Activated CD4-positive, alpha-beta memory T cell treated with anti-CD3 and anti-CD28 coated beads, Interleukin-2, amount 10 ng/mL, durations not matched to agents 7 days and 5 days (primary cell): ENCODE measurements at places on chromosomes 4 and X. TPM values are rescaled to one million over a fixed set of nuclear protein-coding genes. Genes with fewer than 3 reads are reported as not detected.

DNA sequence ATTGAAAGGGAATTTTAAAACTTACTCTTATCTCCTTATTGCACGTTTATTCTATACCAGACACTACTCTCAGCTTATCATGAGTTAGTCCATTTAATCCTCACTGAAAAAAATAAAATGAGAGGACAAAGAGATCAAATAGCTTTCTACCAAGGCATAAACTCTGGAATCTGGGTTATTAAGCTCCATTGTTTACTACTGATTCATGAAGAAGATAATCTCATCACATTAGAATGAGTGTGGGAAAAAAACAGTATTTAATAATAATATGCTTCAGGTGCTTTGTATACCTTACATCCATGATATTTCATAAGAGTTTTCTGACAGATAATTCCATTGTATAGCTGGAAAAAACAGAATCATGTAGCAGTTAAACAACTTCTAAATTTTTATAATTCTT lies 1092.6 kb downstream of the TECRL start:
- DNase-seq, result no peak
- H3K27ac ChIP-seq, result no peak overlapping the region
- H3K4me3 ChIP-seq, result no peak overlapping the region
- H3K36me3 ChIP-seq, result no peaks in the 10 kb centered on the region
- no peaks in the 10 kb centered on the region for H3K27me3 ChIP-seq
- H3K4me1 ChIP-seq, result no peaks in the 10 kb centered on the region

DNA sequence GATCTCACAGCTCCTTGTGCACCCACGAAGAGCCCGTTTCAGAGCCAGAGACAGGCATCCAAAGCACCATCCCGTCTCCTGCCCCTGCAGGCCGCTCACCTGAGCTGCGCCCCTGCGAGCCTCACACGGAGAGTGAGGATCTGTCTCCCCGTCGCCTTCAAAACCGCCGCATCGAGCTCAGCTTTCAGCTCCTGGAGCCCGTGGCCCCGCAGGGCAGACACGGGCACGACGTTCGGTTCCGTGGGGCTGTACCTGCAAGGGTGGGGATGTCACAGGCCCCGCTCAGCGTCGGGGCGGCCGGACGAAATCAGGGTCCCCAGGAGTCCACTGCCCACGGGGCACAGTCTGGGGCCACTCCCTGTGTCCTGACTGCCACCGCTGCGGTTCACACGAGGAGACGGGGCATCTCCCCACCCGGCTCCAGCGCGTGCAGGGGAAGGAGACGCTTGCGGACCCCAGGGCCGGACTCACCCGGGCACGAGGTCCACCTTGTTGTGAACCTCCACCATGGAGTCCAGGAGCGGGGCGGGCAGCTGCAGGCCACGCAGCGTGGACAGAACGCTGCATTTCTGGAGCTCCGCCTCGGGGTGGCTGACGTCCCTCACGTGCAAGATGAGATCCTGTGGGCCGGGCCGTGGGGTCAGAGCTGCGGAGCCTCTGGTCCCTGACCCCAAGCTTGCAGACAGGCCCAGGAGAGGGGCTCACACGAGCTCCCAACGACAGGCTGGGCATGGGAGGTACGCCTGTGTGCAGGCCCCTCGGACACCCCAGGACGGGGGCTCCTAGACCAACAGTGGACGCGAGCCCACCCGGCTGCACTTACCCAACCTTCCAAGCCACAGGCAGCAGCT lies 11.1 kb downstream of the GTPBP6 start:
- H3K27ac ChIP-seq, result no peak overlapping the region
- no peak for DNase-seq
- H3K36me3 ChIP-seq, result peaks cover 52% of the 10 kb centered on the region
- no peaks in the 10 kb centered on the region for H3K27me3 ChIP-seq

- H3K36me3 ChIP-seq, result peaks cover 75% of the 10 kb centered on the region
- no peak overlapping the region for H3K27ac ChIP-seq
Measured at GRCh38 chr4:875818-876423, 50.0 kb upstream of the CPLX1 start.

GRCh38 chrX:150269605-150270254 lies 93.4 kb upstream of the MAMLD1 start:
- no peak overlapping the region for H3K4me3 ChIP-seq
- DNase-seq, result no peak
- H3K27me3 ChIP-seq, result no peaks in the 10 kb centered on the region
- H3K36me3 ChIP-seq, result no peaks in the 10 kb centered on the region
- no peak overlapping the region for H3K27ac ChIP-seq

- H3K4me3 ChIP-seq, result no peak overlapping the region
- H3K4me1 ChIP-seq, result no peaks in the 10 kb centered on the region
- peaks cover 1% of the 10 kb centered on the region for H3K27me3 ChIP-seq
- DNase-seq, result no peak
Measured at GRCh38 chr4:142952821-142953580, 106.9 kb upstream of the INPP4B start.

DNA sequence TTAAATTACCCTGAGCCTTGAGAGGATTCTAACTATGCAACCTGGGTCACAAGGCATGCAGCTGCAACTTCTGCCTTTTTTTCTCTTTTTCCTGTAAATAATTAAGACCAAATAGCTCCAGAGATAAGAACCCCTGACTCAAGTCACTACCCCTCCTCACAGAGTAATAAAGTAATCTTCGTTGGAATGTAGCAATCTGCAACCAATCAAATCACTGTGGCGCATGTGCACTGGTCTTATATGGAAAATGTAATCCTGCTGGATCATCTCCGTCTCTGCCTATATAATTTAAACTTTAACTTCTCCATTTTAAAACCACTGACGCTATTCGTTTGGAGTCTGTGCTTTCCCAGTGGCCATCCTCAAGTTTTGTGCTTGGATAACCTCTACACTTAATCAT lies 6.1 kb upstream of the EFHC2 start:
- H3K27me3 ChIP-seq, result no peaks in the 10 kb centered on the region
- no peak overlapping the region for H3K4me3 ChIP-seq
- H3K27ac ChIP-seq, result no peak overlapping the region
- no peak for DNase-seq
- H3K36me3 ChIP-seq, result no peaks in the 10 kb centered on the region
- H3K4me1 ChIP-seq, result peaks cover 10% of the 10 kb centered on the region

- no peaks in the 10 kb centered on the region for H3K27me3 ChIP-seq
- H3K36me3 ChIP-seq, result no peaks in the 10 kb centered on the region
- H3K4me1 ChIP-seq, result no peaks in the 10 kb centered on the region
- H3K4me3 ChIP-seq, result no peak overlapping the region
- no peak overlapping the region for H3K27ac ChIP-seq
Measured at GRCh38 chrX:149213264-149213663, 291.8 kb downstream of the IDS start.

GRCh38 chr4:12409507-12410190 lies 981.0 kb upstream of the HS3ST1 start:
- H3K4me1 ChIP-seq, result no peaks in the 10 kb centered on the region
- H3K27me3 ChIP-seq, result no peaks in the 10 kb centered on the region
- no peak overlapping the region for H3K27ac ChIP-seq

- peak overlapping the region; percentile 70 for H3K4me3 ChIP-seq
- DNase-seq, result peak; percentile 50
- H3K36me3 ChIP-seq, result no peaks in the 10 kb centered on the region
- peak overlapping the region; percentile 76 for H3K27ac ChIP-seq
- no peaks in the 10 kb centered on the region for H3K27me3 ChIP-seq
- H3K4me1 ChIP-seq, result peaks cover 21% of the 10 kb centered on the region
Measured at GRCh38 chrX:79325263-79325958, 41.7 kb downstream of the ITM2A start.

GRCh38 chr4:1979477-1980196 lies 29.1 kb downstream of the NELFA start:
- no peaks in the 10 kb centered on the region for H3K27me3 ChIP-seq
- peaks cover 71% of the 10 kb centered on the region for H3K36me3 ChIP-seq
- H3K4me3 ChIP-seq, result no peak overlapping the region
- no peak overlapping the region for H3K27ac ChIP-seq

- DNase-seq, result no peak
- H3K27me3 ChIP-seq, result no peaks in the 10 kb centered on the region
- H3K4me1 ChIP-seq, result no peaks in the 10 kb centered on the region
- H3K4me3 ChIP-seq, result no peak overlapping the region
- no peak overlapping the region for H3K27ac ChIP-seq
Measured at GRCh38 chrX:22952010-22952409, 47.8 kb upstream of the DDX53 start.

DNA sequence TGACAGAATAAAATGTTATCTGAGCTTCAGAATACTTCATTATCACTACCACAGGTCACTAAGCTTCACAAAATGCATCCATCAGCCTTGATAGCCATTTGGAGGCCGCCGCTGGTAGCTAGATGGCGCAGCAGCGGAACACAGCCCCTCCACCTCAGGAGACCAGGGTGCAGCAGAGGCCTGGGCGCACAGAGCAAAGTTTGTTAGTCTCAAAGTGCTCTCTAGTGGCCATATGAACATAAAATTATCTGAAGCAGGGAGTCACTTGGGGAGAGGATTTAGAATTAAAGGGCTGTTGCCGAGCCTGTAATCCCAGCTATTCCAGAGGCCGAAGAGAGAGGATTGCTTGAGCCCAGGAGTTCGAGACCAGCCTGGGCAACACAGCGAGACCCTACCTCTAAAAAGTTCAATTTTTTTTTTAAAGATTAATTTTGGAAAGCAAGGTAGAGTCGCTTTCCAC lies 8.1 kb upstream of the DCTD start:
- no peaks in the 10 kb centered on the region for H3K36me3 ChIP-seq
- H3K4me3 ChIP-seq, result no peak overlapping the region
- peaks cover 14% of the 10 kb centered on the region for H3K27me3 ChIP-seq
- peak; percentile 59 for DNase-seq
- H3K4me1 ChIP-seq, result no peaks in the 10 kb centered on the region
- no peak overlapping the region for H3K27ac ChIP-seq

- no peaks in the 10 kb centered on the region for H3K4me1 ChIP-seq
- no peak overlapping the region for H3K4me3 ChIP-seq
- H3K27me3 ChIP-seq, result no peaks in the 10 kb centered on the region
Measured at GRCh38 chr4:8765631-8766590, 105.7 kb downstream of the HMX1 start.

- H3K4me1 ChIP-seq, result peaks cover 17% of the 10 kb centered on the region
- H3K27ac ChIP-seq, result no peak overlapping the region
- no peak overlapping the region for H3K4me3 ChIP-seq
Measured at GRCh38 chr4:2295900-2296442, 34.1 kb upstream of the MXD4 start.

GRCh38 chr4:76947369-76947768 lies 2.2 kb upstream of the SEPTIN11 start:
- no peak for DNase-seq
- H3K4me1 ChIP-seq, result peaks cover 18% of the 10 kb centered on the region
- H3K27ac ChIP-seq, result no peak overlapping the region
- H3K4me3 ChIP-seq, result no peak overlapping the region
- peaks cover 32% of the 10 kb centered on the region for H3K27me3 ChIP-seq

DNA sequence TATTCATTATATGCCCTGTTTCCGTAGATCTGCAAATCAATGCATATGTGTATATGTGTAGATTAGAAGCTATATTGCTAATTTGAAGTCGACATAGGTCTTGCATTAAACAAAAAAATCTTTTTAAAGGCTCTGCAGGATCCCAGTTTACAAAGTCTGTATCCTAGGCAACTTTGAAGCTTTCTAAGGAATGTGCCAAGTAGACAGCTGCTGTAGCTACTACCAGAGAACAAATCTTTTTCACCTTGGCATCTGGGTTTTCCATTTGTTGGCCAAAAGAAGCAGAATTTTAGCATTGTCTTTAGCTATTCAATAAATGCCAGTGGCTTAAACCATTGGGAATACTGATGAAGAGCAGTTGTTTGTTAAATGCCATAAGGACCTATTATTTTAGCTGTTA lies 88.0 kb downstream of the NAA11 start:
- H3K4me1 ChIP-seq, result no peaks in the 10 kb centered on the region
- H3K36me3 ChIP-seq, result no peaks in the 10 kb centered on the region
- DNase-seq, result no peak
- no peaks in the 10 kb centered on the region for H3K27me3 ChIP-seq
- no peak overlapping the region for H3K27ac ChIP-seq
- H3K4me3 ChIP-seq, result no peak overlapping the region

- H3K36me3 ChIP-seq, result no peaks in the 10 kb centered on the region
- no peaks in the 10 kb centered on the region for H3K27me3 ChIP-seq
- DNase-seq, result no peak
- H3K27ac ChIP-seq, result no peak overlapping the region
Measured at GRCh38 chrX:7815166-7815805, 27.7 kb upstream of the VCX start.

DNA sequence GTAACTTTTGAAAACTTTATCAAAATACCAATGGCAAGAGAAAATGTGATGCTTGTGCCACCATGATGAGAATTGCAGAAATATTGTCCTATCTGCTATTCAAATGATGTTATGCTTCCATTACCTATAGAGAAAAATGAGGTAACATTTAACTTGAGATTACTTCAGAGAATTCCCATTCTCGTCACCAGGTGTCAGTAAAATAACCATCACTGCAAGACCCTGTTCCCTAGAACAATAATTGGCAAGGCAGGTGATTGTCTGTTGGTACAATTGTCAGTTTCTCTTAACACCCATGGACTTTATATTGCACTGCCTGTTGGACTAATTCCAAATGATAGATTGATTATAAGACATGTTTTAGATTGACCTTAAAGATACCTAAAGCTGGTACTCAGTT lies 179.9 kb downstream of the GABRG1 start:
- DNase-seq, result no peak
- H3K4me1 ChIP-seq, result no peaks in the 10 kb centered on the region
- H3K27me3 ChIP-seq, result no peaks in the 10 kb centered on the region
- no peak overlapping the region for H3K4me3 ChIP-seq
- no peaks in the 10 kb centered on the region for H3K36me3 ChIP-seq
- no peak overlapping the region for H3K27ac ChIP-seq

DNA sequence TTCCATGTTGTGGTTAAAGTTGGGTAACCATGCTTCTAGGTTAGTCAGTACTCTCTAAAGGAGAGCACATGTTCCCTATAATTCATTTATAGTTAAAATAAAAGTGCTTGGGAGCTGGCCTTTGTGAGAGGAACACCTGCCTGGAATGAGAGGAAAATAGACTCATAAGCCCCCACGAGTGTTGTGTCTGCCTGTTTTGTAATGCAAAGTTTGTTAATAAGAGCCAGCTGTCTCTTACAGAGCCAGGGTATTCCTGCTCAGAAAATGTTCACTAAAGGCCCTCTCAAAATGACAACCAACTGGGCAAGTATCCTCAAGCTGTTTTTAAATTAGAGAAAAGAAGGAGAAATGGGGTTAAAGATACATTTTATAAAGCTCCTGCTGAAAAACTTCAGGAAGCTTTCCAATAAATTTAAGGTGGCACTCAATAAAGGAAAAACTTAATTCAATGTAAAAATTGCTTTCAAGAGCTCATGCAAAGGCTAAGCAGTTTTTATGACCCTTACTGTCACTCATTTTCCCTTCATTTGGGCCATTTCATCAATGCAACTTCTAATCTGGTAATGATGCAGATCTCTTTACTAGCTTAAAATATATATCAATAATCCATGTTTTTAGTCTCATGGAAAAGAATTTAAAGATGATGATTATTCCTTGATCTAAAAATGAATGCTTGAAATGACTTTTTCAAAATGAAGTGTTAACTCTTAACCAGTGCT lies 793.6 kb downstream of the STPG2 start:
- H3K27me3 ChIP-seq, result no peaks in the 10 kb centered on the region
- DNase-seq, result no peak
- H3K27ac ChIP-seq, result no peak overlapping the region
- no peaks in the 10 kb centered on the region for H3K4me1 ChIP-seq
- no peak overlapping the region for H3K4me3 ChIP-seq

GRCh38 chr4:93730251-93730650 lies 98.3 kb upstream of the ATOH1 start:
- no peaks in the 10 kb centered on the region for H3K4me1 ChIP-seq
- no peaks in the 10 kb centered on the region for H3K36me3 ChIP-seq
- no peaks in the 10 kb centered on the region for H3K27me3 ChIP-seq
- DNase-seq, result no peak

AKAP14 gene
- total RNA-seq, result not detected

CXXC4 gene
- not detected for total RNA-seq

CORIN gene
- 0.08 TPM for total RNA-seq

SLC9B1 gene
- total RNA-seq, result 1.9 TPM

LRP2BP gene
- total RNA-seq, result 1.2 TPM
